Esophagus muscularis mucosa (tissue), 4 donors: ENCODE measurements at places on chromosomes 1 and 21. TPM values are rescaled to one million over a fixed set of nuclear protein-coding genes. Genes with fewer than 3 reads are reported as not detected.

DNA sequence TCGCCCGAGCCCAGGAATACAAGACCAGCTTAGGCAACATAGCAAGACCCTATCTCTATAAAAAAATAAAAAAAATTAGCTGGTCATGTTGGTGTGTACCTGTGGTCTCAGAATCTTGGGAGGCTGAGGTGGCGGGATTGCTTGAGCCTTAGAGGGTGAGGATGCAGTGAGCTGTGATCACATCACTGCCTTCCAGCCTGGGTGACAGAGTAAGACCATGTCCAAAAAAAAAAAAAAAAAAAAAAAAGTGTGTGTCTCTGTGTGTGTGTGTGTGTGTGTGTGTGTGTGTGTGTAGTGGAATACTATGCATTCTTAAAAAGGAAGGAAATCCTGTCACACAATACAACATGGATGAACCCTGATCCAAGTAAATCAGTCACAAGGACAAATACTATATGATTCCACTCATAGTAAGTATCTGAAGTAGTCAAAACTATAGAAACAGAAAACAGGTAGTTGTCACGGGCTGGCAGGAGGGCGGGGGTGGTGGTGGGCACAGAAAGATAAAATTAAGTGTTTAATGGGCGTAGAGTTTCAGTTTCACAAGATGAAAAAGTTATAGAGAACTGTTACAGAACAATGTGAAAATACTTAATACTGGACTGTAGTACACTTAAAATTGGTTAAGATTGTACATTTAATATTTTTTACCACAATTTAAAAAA, 47.8 kb downstream of the SELENOF start:
- DNase-seq, result no peak

GRCh38 chr1:78136680-78137079, 90.9 kb downstream of the GIPC2 start:
- DNase-seq, result no peak

- no peak for DNase-seq
These were observed 46.9 kb downstream of the FMO3 start for GRCh38 chr1:171137580-171137979.

DNA sequence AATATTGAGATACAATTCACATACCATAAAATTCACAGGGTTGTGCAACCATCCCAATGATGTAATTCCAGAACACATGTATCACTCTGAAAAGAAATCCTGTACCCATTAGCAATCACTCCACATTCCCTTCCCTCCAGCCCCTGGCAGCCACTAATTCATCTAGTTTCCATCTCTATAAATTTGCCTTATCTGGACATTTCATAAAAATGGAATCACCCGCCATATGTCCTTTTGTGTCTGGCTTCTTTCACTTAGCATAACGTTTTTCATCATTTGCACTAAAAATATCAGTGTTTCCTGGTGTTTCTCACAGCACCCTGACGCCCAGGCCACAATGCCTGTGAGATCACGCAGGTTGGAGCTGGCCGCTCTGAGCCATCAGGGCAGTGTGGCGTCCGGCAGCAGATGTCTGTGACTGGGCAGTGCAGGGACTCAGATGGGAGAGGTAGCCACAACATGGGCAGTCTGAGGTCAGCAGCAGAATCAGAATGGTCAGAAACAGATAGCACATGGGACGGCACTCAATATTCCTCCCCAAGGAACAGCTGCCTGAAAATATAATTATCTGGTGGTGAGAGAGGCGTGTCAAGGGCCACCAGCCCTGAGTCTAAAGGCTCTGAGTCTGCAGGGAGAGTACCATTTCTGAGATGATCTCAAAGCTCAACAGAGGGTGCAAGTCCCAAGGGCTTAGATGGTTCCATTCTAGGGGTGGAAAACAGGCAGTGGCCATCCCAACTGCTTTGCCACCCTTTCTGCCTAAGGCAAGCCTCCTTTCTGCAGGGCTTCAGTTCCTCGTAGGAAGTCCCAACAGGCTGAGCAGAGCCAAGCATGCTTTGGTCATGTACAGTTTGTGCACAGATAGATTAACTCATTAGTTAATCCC, 129.4 kb upstream of the EDN2 start:
- peak; percentile 79 for DNase-seq

GRCh38 chr21:14707511-14708020, 161.5 kb upstream of the SAMSN1 start:
- DNase-seq, result no peak

GRCh38 chr1:180609643-180610555, 21.9 kb upstream of the XPR1 start:
- no peak for DNase-seq

GRCh38 chr1:183199304-183199703, 13.2 kb downstream of the LAMC2 start:
- no peak for DNase-seq

The SERTAD4 gene
- 2.1 TPM for total RNA-seq

The OLIG2 gene
- total RNA-seq, result not detected

The OR2T29 gene
- not detected for total RNA-seq

The KRTAP8-1 gene
- not detected for total RNA-seq

The PTAFR gene
- 7.4 TPM for total RNA-seq

The ESPN gene
- not detected for total RNA-seq

The TRIM67 gene
- not detected for total RNA-seq

The B3GALT5 gene
- total RNA-seq, result 1.2 TPM

The CFAP107 gene
- total RNA-seq, result not detected
